AG04449 (cell line): ENCODE measurements at places on chromosomes 4 and X.

GRCh38 chrX:136067966-136068365 lies 79.4 kb upstream of the FHL1 start:
- DNase-seq = no peak

GRCh38 chr4:145828802-145829485 lies 109.7 kb downstream of the ZNF827 start:
- no peak for DNase-seq

DNA sequence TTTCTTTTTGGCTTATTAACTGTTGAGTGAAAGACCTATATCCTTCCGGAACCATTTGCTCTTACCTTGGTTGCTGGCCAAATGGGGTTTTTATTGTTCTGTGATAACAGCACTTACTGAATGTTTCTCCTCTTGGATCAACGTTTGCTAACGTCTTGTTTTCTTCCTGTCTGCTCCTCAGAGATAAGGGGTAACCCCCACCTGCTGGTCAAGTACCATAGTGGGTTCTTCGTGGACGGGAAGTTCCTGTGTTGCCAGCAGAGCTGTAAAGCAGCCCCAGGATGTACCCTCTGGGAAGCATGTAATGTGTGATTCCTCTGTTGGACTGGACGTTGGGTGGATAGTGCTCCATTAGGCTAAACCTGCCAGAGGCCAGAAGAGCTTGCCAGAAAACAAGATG lies 15.3 kb downstream of the BMX start:
- no peak for DNase-seq

DNA sequence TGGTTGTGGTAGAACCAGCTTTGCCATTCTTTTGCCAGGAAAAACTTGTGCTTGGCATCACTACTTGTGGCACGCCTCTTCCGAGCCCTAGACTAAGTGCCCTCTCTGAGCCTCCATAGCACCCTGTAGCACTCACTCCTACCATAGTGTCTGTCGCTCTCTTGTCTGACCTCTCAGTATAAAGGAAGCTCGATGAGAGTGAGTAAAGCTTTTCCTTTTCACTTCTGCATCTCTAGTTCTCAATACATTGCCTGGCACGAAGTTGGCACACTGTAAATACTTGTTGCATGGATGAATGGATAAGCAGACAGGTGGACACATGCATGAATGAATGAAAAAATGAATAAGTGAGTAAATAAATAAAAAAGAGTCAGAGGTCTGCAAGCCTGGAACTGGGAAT lies 48.3 kb downstream of the TLR10 start:
- DNase-seq = no peak

DNA sequence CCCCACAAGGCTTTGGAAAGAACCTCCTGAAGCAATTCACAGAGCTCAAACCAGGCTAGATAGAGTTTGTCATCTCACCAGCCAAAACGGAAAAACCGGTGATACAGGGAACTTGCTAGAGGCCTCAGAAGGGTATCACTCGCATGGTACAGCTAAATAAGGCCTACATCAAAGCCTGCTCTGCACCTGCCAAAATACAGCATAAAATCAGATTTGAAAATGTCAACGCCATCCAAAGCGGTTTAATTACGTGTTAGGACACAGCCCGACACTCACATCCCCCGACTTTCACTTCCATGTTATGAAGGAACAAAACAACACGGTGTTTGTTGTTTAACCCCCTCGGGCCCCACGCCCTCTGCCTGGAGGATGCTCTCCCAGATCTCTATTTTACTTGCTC lies 65.0 kb downstream of the MAPK10 start:
- DNase-seq = no peak

- DNase-seq = no peak
Measured at GRCh38 chr4:99151452-99151851, 7.4 kb upstream of the ADH4 start.
